ENCODE measurements at places on chromosomes 2 and 18. TPM values are rescaled to one million over a fixed set of nuclear protein-coding genes. Genes with fewer than 3 reads are reported as not detected.

STPG4 gene
- not detected for total RNA-seq

SERPINB11 gene
- total RNA-seq, result not detected

PLCL1 gene
- total RNA-seq, result 11.1 TPM

C2orf92 gene
- 3.1 TPM for total RNA-seq

REG3A gene
- 0.41 TPM for total RNA-seq

AFF3 gene
- total RNA-seq, result 16.1 TPM

KIAA2012 gene
- 0.27 TPM for total RNA-seq

CYP27A1 gene
- 34.4 TPM for total RNA-seq

ANXA4 gene
- total RNA-seq, result 89.7 TPM

- DNase-seq, result no peak
These were observed 26.4 kb upstream of the MSTN start for GRCh38 chr2:190088917-190089316.

DNA sequence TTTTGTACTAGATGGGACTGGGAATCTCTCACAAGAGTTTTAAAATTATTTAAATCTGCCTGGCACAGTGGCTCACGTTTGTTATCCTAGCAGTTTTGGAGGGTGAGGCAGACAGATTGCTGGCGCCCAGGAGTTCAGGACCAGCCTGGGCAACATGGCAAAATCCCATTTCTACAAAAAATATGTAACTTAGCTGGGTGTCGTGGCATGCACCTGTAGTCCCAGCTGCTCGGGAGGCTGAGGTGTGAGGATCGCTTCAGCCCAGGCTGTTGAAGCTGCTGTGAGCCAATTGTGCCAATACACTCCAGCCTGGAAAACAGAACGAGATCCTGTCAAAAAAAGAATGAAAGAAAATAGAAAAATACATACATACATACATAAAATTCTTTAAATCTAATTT is 685.7 kb upstream of the PIK3C3 start:
- no peak for DNase-seq

DNA sequence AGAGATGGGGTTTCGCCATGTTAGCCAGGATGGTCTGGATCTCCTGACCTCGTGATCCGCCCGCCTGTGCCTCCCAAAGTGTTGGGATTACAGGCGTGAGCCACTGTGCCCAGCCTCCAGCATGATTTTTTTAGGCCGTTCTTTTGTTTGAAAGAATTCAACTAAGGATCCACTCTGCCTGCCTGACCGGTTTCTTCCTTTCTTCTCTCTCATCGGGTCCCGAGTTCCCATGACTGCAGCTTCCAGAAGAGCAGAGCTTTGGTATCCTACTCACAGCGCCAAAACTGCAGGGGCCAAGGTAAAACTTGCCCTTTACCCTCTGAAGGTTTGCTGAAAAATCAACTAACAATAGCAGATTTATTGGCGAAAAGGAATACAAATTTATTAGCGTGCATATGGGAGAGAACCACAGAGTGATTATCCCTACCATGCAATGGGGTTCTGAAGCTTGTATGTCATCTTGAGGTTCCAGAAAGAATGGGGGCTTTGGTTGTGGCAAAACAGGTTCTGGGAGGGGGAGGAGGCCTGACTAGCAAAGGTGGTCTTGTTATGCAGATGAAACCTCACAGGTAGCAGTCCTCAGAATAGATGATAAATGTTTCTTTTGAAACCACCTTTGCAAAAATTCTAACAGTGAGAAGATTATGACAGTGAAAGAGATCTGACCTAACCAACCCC is 87.0 kb upstream of the MSH6 start:
- DNase-seq, result no peak

DNA sequence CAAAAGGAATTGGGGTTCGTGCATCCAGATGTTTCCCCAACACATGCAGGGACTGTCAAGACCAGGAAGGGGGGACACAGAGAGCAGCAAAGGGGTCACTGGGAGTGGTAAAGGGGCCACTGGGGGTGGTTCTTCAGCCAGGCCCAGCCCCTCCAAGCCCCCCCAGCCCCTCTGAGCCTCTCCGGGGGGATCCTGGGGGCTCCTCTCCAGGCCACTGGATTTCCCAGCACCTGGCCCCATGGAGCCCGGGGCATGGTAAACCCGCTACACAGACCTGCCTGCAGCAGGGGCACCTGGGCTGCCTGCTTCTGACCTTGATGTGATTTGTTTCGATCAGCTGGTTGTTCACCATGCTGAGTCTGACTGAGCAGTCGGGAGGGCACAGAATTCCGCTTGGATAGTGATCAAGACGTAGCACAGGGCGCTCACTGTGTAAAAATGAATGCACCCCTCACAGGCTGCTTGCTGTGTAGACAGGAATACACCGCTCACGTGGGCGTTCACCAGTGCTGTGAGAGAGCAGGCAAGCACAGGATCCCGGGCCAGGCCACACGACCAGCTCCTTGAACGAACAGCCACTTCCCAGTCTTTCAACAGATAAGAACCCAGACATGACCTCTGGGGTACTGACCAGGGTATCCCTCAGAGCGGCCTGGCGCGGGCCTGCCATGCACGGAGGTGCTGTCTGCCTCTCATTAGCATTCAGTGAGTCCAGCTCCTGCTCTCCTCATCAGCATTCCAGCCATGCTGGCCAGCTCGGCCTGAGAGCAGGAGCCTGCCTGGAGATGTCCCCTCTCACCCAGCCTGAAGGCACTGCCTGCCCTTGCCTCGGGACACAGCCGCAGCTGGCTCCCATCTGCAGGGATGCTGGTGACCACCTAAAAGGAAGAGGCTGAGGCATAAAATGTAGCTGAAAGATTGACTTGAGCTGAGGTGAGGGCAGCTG is 73.3 kb upstream of the OTOS start:
- DNase-seq, result no peak

- no peak for DNase-seq
These were observed 92.1 kb upstream of the EFEMP1 start for GRCh38 chr2:56015711-56016115.

- no peak for DNase-seq
These were observed 302.4 kb downstream of the STK39 start for GRCh38 chr2:167944825-167945659.

- DNase-seq, result no peak
These were observed 429.1 kb downstream of the CBLN2 start for GRCh38 chr18:72114801-72115594.

- DNase-seq, result no peak
These were observed 226.0 kb upstream of the NETO1 start for GRCh38 chr18:73093687-73094250.

DNA sequence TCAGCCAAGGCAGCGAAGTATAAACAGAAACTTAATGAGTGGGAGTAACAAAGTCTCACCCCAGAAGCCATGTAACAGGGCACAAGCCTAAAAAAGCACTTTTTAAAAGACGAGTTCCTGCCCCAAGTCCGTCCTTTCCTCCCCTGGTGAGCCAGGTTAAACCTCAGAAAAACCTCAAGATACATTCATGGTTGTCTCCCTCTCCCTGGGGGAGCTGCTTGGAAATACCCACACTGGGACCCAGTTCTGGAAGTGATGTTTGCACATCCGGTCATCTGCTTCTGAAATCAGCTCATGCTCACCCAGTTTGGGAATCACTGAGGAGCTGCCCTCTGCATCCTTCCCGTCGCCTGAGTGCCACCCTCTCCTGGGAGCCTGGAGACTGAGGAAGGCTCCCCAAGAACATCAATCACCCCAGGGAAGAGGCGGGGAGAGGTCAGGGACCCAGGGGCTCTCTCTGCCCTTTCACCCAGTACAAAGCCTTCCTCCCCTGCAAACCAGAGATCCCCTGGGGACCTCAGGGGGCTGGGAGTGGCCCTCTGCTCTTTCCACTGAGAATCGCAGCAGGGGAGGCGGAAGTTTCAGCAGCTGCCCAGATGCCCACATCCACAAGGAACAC is 150.6 kb upstream of the AGAP1 start:
- no peak for DNase-seq

DNA sequence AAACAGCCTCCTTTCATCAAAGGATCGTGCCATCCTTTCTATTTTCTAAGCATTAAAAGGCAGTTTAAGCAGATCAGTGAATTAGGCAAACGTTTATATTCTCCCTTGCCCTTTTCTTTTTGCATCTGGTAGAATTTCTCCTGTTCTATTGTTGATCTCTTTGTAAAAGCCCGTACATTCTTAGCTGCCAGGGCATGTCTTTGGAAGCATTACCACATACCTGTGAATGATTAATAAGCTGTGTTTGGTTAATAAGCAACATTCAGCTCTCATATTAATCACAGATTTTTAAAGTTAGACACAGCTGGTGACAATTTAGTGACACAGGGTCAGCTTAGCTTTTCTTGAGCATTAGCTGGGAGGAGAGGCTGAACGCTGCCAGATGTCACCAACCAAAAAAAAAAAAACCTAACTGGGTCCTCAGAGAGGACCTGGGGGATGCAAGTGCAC is 33.8 kb upstream of the CYP1B1 start:
- DNase-seq, result no peak

DNA sequence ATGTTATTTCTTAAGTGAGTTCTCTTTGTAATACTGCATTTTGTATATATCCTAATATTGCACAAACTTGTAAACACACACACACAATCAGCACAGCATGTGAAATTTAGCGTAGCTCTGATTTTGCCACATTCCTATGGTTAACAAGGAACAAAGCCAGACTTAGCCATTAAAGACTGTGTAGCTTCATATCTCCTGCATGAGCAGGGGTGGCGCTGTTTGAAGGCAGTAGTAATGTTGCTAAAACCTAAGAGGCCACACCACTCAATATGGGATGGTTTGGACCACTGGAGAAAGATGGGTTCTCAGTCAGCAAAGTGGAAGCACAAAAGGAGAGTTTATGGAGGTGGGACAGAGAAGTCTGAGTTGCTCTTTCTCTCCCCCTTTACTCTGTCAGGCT is 61.1 kb upstream of the RND3 start:
- DNase-seq, result no peak

GRCh38 chr2:62344472-62344871 is 148.6 kb downstream of the B3GNT2 start:
- DNase-seq, result no peak

- DNase-seq, result no peak
These were observed 402.8 kb downstream of the TXNL1 start for GRCh38 chr18:56235481-56236013.

GRCh38 chr2:6578416-6578815 is 287.3 kb downstream of the CMPK2 start:
- DNase-seq, result no peak

DNA sequence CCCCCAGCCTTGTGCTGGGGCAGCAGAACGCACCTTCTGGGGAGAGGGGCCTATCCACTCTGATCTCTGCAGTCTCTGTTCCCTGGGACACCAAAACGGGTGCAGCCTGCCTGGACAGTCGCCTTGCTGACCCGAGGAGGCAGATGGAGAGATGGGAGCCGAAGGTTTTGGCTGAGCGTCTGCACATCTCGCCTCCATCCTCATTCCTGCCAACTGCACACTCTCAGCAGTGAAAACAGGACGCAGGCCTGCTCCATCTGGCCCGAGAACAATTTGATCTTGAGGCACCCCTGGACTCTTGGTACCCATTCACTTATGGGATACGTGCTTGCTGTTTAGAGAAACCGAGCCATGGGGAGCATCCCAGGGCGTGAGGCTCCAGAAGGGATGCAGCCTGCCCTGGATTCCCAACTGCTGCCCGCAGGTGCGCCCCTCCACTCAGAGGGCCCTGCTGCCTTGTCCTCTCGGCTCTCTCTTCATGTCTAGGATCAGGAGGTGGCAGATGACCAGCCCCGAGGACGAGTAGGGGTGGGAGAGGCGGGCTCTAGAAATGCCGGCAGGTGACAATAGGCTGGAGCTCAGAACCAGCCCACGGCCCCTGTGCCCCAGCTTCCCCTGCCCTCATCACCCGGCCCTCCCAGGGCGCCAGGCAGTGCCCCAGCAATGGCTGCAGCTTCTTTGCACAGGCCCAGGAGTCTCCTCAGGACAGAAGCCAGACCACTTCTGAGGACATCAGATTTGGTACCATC is 9.1 kb upstream of the SEMA4C start:
- DNase-seq, result no peak

GRCh38 chr2:216117561-216118340 is 8.6 kb downstream of the XRCC5 start:
- no peak for DNase-seq

DNA sequence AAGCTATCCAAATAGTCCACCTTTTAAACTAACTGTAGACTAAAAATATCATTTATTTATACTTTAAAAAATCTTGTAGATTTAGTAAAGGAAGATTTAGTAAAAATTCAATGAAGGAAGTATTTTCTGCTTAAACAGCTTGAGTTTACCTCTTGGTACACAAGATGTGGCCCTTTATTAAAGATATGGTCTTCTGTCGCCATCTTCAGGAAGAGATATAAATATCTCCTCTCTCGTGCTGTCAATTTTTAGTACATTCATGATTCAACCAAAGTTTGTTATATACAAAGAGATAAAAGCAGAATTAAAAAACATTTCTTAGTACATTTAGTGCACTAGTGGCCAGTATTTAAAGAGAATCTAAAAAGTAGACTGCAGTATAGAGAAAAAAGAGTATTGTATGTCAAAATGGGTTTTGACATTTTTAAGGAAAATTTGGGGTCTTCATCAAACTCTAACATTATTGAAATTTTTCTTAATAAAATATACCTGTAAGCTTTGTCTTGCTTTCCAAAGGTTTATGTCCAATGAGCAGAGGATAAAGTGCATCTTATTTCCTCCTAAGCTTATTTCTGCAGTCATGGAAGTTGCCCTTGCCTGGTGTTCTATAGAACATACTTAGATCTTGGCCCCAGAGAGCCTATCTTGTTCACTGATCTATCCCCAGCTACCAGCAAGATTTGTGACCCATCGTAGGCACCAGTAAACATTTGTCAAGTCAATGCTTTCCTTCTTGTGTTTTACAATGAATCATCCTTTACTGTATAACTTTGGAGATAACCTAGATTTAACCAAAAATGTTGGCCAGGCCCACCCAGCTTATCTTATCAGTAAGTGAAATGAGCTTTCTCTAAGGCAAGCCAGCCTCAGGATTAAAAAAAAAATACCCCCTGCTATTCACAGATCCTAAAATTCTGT is 18.5 kb upstream of the EML6 start:
- no peak for DNase-seq

GRCh38 chr2:239918749-239919148 is 106.4 kb downstream of the NDUFA10 start:
- DNase-seq, result no peak

DNA sequence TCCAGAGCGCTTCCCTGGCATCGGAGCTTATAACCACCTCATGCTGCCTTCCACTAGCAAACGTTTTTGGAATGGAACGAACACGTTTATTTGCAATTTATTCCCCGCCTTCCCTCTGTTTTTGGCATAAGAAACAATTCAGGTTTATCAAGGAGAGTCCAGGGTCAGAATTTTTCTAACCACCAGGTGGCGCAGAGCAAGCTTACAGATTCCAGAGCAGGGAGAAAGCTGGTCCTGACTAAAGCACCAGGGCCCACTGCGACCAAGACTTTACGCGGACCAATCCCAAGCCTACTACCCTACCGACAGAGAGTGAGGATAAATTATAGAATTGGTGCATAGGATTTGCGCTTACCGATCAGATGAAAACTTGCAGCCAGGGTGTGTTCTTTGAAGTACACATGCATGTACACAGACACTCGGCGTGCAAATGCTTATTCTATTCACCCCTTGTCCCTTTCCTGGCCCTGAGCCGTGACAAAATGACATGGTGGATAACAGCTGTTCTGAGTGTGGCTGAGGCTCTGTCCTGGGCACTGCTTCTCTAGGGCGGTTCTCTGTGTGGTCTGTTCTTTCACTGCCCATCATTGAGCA is 34.7 kb downstream of the NAPG start:
- peak; percentile 59 for DNase-seq

- no peak for DNase-seq
These were observed 52.1 kb downstream of the NEMP2 start for GRCh38 chr2:190482451-190482850.
